ENCODE measurements at places on chromosomes 4 and X.

DNA sequence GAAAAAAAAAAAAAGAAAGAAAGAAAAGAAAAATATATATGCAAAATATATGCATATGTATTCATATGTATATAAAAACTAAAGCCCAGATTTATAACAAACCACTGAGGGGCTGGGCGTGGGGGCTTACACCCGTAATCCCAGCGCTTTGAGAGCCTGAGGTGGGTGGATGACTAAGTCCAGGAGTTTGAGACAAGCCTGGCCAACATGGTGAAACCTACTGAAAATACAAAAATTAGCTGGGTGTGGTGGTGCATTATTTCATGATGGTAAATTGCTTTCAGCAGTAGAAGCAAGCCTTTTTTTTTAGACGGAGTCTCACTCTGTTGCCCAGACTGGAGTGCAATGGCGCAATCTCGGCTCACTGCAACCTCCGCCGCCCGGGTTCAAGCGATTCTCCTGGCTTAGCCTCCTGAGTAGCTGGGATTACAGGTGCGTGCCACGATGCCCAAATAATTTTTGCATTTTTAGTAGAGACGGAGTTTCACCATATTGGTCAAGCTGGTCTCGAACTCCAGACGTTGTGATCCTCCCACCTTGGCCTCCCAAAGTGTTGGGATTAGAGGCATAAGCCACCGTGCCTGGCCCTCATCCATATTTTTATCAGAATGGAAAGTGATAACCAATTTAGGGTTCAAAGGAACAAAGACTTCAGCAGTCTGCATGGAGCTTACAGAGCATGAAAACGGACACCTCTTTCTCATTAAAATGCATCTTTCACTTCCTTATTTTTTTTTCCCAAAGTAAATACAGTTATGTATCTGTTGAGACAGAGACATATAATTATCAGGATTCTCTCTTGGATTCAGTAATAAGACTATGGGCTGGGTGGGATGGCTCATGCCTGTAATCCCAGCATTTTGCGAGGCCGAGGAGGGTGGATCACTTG lies 27.7 kb upstream of the MOB1B start:
- no peak for DNase-seq

DNA sequence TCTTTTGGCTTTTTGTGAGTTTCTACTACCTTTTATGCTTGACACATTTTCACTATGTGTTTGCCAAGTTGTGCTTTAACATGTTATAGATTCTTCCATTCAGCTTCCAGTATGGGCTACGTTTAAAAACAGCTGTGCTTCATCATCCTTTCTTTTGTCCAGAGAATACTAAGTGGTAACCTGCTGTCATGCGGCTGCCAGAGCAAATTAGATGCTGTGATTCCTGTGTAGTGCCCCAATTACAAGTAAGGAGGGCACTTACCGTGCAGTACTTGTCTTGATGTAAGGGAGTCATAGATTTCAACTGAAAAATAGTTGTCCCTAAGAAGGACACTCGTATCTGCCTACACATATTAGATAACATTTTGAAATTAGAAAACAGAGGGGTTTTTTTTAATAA lies 531.8 kb upstream of the GALNTL6 start:
- no peak for DNase-seq

- DNase-seq, result no peak
Measured at GRCh38 chr4:60989141-60989540, 211.0 kb upstream of the ADGRL3 start.

DNA sequence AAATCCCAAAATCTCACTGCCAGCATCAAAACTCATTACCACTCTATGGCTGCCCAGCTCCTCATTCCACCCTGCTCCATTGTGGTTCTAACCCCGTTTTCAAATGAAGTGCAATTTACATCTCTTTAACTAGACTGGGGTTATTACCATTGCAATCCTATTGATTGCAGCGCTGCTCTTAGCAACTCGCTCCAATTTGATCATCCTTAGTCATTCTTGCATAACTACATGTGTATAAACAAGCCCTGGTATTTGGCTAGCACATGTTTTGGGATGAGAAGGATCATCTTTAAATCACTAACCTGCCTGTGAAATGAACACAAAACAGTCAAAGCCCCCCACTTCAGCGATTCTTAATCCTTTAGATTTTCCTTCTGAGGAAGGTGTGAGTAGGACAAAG lies 340.1 kb upstream of the PPARGC1A start:
- no peak for DNase-seq

DNA sequence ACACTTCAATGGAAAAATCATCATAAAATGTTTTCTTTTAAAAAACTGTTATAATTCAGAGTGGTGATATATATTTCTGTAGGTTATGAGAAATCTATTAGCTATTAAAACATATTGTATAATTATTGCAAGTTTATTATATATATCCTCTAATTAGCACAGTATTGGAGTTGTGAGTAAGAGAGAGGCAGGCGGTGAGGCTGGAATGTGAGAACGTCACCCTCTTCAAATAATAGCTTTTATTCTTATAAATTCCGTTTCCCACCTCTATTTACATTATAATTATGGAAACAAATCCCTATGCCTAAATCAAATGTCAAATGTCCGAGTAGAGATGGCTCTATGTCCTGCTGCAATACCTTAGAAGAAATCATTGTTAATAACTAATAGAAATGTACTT lies 292.9 kb downstream of the ADGRL3 start:
- DNase-seq, result no peak

DNA sequence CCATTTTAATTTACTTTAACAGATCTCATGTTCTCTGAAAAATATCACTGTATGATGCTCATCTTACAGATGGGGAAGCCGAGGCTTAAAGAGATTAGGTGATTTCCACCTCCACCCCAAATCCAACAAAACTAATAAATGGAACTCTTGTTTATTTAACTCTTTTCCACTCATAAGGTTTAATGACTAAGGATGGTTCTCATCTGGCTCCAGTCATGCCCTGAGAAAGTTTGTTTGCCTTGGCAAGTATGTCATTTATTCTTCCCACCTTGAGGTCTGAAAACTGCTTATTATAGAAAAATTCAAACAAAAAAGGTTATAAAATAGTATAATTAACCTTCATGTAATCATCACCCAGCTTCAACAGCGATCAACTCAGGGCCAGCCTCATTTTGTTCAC lies 56.3 kb downstream of the PPEF2 start:
- no peak for DNase-seq

DNA sequence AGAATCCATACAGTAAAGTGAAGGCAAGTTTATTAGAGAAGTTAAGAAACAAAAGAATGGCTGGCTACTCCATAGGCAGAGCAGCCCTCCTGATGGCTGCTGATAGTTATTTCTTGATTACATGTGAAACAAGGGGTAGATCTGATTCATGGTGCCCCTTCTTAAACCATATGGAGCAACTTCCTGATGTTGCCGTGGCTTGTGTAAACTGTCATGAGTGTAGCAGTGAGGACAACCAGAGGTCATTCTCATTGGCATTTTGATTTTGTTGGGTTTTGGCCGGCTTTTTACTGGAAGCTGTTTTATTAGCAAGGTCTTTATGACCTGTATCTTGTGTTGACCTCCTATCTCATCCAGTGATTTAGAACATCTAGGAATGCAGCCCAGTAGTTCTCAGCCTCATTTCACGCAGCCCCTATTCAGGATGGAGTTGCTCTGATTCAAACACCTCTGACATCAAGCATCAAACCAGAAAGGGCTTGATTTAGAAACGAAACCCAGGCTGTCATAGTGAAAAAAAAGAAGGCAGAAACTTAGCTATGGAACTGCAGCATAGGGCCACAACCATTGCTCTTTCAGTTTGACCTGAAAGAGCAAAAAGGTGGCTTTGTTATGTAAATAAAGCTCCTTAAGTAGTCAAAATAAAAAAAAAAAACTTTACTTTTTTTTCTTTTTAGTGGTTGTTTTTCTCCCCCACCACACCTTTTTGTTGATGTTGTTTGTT lies 37.8 kb downstream of the SPCS3 start:
- no peak for DNase-seq

- no peak for DNase-seq
Measured at GRCh38 chr4:114558446-114559020, 40.1 kb upstream of the UGT8 start.

GRCh38 chr4:25818371-25818871 lies 44.4 kb downstream of the SEL1L3 start:
- DNase-seq, result no peak

DNA sequence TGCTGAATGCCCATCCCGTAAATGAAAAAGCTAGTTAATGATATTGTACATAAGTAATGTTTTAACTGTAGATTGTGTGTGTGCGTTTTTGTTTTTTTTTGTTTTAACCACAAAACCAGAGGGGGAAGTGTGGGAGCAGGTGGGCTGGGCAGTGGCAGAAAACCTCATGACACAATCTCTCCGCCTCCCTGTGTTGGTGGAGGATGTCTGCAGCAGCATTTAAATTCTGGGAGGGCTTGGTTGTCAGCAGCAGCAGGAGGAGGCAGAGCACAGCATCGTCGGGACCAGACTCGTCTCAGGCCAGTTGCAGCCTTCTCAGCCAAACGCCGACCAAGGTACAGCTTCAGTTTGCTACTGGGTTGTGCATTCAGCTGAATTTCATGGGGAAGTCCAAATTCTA lies at the start of gene SPP1:
TSS of gene SPP1 (plus strand) at position 249 of the 400 bp plus-strand sequence. CDS start 1,182 bp downstream, outside the sequence.
- DNase-seq, result no peak

DNA sequence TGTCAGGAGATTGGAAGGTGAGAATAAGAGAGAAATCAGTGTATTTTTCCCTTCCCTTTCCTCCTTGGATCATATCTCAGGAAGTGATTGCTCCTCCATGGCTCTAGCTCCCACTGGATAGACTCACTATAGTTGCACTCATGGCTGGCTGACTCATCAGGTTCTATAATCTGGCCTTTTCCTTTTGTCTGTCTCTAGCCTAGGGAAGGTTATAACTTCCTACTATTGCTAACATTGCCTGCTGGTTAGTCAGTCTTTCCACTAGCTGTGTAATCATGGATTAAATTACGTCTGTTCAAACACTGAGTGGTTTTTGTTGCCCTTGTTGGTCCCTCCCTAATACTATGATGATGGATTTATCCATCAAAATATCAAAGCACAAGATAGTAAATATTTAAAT lies 195.5 kb upstream of the VEGFC start:
- no peak for DNase-seq

DNA sequence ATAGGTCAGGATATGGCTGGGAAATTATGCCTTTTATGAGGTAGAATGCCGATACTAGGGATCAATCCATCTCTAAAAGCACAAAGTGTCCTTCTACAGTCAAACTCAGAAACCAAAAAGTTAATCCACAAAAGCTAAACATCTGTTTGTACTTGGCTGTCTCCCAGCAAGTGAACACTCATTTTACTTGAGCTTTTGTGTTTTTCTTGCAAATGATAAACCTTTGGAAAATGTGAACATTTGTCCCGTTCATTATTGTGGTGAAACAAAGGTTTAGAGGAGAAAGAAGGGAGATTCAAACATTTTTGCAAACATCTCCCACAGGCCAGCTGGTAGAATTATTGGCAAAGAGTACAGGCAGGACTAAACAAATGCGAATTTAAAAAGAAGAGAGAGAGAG lies 300.6 kb upstream of the SPANXN1 start:
- DNase-seq, result no peak

DNA sequence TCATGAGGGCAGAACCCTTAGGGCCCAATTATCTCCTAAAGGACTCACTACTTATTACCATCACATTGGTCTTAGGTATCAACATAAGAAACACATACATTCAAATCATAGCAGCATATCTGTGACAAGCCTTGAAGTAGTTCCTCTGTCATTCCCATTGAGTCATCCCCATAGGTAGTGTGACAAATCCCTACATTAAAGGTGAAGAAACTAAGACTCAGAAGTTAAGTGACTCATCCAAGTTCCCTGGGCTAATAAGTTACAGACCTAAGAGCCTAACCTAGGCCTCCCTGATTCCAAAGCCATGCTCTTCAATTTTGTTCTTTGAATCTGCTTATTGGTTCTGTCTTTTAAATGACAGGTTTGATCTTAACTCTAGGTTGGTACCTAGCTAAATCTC lies 58.2 kb downstream of the CD38 start:
- no peak for DNase-seq

DNA sequence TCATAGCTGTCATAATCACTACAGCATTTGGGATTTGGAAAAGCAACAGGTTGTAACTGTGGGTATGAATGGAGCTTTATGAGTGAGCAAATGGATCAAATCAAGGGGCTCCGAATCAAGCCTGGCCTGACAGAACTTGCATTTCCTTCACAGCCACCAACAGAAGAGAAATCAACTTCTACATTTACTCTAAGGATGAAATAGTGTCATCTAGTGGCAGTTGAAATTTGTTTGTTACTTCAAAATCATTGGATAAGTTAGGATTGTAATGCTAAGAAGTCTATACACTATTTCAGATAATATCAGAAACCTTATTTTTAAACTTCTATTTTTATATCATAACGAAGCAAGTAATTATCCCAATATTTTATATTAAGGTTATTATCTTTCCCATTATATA lies 10.7 kb upstream of the WDR17 start:
- no peak for DNase-seq

DNA sequence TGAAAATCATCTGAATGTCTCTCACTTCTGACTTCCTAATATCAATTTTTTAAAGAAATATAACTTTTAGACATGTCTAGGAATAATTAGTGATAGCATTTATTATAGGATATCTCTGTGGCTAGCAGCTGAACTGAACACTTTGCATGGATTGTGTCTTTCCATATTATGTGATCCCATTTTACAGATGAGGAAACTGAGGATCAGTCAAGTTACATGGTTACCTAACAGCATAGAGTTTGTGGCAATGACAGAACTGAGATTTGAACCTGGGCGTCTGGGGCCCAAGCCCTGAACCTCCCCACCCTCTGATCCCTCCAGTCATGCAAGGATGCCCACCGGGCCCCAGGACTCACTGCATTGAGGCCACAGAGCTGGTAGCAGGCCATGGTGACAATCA lies 101.3 kb downstream of the SLC2A9 start:
- no peak for DNase-seq

- DNase-seq, result no peak
Measured at GRCh38 chr4:54840430-54840829, 182.7 kb downstream of the KIT start.

- DNase-seq, result no peak
Measured at GRCh38 chr4:151304755-151305154, 20.6 kb downstream of the SH3D19 start.

DNA sequence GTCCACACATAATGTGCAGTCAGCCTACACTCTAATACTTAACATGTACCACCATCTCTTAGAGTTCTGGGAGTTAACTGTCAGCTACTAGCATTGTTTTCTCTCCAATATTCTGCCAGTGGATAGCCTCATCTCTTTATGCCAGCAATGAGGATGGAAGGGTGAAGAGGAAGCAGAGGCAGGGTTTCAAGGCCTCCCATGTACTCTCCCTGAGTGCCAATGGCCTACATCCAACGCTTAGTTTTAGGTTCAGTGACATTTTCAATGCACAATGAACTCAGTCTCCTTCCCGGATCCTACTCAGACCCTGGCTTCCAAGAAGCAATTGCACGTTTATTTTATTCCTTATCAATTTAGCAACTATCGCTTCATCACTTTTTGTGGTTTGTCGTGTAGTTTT lies 686.1 kb downstream of the DMD start:
- no peak for DNase-seq

- no peak for DNase-seq
Measured at GRCh38 chrX:123337886-123338639, 154.0 kb downstream of the GRIA3 start.

GRCh38 chr4:112854420-112854819 lies 195.0 kb upstream of the ANK2 start:
- no peak for DNase-seq
